ENCODE measurements at places on chromosomes 7 and 10.

- DNase-seq = no peak
These were observed 18.7 kb downstream of the NOM1 start for GRCh38 chr7:156968183-156968582.

DNA sequence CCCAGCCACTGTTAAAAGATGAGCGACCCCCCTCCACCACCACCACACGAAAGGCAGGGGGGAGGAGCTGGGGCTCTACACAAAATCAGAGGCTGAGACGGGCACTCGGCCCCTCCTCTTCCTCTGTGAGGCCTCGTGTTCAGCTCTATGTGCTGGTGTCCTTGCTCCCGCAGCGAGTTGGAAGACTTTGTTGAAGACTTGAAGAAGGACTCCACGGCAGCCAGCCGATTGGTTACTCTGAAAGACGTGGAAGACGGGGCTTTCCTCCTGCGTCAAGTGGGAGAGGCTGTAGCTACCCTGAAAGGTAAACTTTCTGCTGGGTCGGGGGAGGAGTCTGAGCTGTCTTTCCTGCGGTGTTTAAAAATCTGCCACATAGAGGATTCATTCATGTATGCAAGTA is 203.7 kb downstream of the ARHGAP21 start:
- DNase-seq = no peak

DNA sequence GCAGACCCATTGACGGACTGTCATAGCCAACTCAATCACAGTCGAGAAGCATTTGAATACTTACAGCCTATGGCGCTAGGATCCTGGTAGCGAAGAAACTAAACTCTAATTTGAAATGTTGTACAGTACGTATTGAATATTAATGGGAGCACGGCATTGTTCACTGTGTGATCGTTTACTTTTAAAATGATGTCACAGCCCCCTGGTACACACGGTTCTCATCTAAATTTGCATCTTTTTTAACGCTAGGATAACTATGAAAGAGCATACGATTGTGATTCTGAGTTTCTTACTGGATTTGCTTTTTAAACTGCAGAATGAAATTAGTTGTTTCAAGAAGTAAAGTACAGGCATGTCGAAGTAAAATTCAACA is 895 bp upstream of the NAPEPLD start:
- no peak for DNase-seq

DNA sequence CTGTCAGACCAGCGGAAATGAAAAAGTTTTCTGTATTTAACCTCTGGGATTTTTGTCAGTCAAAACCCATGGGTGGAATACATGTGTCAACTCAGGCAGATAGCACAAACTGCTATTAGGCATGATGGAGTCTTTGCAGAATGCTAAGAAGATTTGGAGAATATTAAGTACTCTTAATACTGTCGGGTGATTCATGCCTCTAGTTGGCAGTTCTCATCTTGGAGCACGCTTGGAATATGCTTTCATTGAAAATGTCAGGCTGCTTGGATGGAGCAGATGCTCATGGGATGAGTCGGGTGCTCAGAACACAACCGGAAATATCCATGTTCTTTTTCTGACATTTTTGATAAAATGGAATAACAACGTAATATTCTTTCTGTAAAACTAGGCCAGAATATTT is 27.6 kb upstream of the PRKG1 start:
- no peak for DNase-seq

DNA sequence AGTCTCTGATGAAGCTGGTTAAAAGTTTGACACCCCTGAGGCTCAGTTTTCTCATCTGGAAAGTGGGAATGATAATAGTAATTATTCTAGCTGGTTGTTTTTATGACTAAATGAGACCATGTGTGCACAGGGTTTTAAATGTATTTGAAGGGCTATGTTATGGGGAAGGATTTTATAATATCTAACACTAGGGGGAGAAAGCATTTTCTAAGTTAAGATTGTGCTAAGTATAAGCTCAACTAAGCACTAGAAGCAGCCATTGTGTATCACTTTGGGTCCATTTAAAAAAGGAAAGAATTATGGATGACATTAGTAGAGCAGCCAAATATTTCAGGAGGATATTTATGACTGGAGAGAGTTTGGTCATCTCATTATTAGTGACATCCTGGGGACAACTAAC is 49.5 kb upstream of the CREB5 start:
- no peak for DNase-seq

GRCh38 chr7:7924303-7924702 is 44.3 kb upstream of the GLCCI1 start:
- no peak for DNase-seq

GRCh38 chr7:98970016-98970615 is 91.8 kb downstream of the TRRAP start:
- DNase-seq = no peak

DNA sequence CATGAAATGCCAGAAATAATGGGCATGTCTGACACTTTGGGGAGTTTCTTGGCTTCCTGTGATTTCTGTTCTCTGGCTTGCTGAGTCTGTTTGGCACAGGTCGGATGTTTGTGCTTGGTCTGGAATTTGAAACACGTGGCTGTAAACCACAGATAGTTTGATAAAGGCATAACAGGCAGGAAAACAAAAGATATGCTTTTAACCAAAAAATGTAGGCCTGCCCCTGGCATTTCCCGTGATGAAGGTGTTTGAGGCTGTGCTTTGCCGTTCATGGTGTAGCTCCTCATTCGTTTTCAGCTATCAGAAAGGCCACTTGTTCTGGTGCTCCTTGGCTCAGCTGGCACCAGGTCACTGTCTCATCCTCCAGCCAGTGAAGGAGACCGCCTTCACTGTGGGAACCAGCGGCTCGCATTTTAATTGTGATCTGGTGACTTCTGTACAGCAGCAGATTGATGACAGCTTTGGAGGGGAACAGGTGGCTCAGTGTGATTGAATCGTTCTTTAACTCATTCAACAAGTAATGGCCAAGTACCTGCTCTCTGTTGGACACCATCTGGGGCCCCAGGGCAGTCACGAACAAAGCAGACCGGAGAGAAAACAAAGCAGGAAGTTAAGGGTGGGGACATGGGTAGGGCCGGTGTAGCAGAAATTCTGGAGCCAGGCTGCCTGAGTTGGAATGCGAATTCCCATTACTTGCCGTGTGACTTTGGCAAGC is 111.5 kb downstream of the CCNY start:
- DNase-seq = no peak

DNA sequence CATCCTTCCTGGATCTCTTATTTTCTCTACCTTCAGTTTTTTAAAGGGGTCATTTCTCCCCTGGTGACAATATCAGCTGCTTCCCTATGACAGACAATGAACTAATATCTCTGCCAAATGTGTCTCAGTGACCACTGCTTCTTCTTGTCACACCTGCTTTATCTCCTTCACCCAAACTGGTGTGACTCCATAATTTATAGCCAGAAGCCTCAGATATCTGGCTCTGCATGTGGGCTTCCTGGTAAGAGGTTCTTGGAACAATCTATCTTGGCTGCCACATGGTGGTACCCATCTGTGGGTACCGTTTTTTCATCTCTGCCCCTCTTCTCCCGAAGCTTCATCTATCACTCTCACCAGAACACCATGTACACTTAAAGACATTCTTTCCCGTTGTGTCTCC is 37.0 kb downstream of the CPVL start:
- DNase-seq = no peak

DNA sequence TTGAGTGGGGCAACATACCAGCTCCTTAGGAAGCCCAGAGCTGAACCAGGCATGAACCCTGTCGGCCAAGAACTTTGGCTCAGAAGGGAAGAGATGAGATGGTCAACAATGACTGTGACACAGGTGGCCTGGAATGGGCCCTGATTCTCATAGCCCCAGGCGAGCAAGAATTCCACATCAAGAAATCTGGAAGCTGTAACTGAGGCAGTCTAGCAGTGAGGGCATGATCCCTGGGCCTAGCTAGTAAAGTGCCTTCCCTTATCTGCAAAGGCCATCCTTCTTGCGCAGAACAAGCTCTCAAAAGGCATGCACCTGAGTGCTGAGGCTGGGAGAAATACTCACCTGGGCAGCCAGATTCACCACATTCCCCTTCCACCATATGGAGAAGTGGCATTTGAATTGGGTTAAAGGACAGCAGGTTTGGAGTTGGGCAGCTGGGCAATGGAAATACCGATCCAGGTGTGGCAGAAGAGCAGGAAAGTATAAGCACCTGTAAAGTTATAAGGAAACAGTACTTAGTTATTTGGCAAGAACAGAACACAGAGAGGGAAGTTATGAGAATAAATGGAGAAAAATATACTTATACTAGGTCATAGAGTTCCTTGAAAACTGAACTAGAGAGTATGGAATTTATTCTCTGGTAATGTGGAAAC is 78.6 kb upstream of the CAPZA2 start:
- DNase-seq = no peak

- no peak for DNase-seq
These were observed 17.5 kb upstream of the LYZL2 start for GRCh38 chr10:30647089-30647488.

GRCh38 chr7:45176886-45177731 is 19.5 kb downstream of the RAMP3 start:
- DNase-seq = no peak

GRCh38 chr10:3978174-3978573 is 193.2 kb upstream of the KLF6 start:
- DNase-seq = no peak

DNA sequence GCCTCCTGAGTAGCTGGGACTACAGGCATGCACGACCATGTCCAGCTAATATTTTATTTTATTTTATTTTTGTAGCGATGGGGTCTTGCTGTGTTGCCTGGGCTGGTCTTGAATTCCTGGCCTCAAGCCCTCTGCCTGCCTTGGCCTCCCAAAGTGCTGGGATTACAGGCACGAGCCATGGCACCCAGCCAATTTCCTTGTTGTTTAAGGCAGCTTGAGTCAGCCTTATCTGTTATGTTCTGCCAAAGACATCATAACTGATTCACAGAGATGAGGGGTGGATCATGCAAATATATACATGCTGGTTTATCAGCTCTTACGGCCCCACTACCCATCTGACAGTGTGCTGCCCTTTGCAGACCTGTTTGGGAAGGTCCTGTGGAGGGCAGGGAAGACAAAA is 826.7 kb downstream of the TYW1 start:
- no peak for DNase-seq

DNA sequence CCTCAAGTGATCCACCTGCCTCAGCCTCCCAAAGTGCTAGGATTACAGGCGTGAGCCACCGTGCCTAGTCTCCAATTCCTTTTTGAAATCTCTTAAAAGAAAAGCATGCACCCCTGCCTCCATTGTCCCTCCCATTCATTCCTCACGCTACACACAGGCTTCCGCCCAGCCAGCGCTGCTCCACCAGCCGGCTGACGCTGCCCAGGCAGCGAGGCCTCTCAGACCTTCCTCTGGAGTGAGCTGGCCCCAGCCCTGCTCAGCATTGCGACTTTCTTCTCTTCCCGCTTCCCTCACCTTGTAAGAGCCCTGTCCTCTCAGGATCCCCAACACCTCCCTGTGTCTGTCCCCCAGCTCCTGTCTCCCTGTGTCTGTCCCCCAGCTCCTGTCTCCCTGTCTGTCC is 23.6 kb downstream of the RGS10 start:
- no peak for DNase-seq

DNA sequence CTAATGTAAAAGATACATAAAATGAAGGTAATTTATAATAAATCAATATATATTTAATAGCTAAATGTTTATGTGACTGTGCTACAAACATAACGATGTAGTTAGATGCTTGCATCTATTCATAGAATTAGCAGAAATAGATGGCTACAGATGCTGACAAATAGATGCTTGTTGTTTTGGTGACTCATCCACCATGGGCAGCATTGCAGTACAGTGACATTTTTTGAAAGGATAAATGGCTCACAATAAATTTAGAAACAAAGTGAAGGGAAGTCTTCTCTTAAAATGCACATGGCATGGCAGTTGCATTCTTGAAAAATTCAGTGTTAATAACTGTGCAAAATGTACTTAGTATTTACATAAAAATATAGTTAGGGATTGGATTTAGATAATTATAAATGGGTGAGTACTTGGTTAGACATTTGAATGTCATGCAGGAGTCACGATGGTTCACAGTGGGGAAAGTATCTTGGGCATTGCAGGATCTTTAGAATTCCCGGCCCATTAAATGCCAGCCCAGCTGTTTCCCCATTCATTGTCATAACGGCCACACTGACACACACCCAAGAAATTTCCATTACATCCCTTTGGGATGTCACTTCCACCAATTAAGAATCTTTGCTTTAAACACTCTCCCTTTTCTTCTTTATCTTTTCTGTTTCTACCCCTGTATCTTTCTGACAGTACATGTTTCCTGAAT is 564.1 kb downstream of the ATRNL1 start:
- DNase-seq = no peak

GRCh38 chr7:126443951-126444350 is 808.8 kb downstream of the GRM8 start:
- no peak for DNase-seq

Data from cerebellar nuclear complex (tissue), 1 donor.